ENCODE measurements at places on chromosomes 16 and 17. TPM values are rescaled to one million over a fixed set of nuclear protein-coding genes. Genes with fewer than 3 reads are reported as not detected.

DNA sequence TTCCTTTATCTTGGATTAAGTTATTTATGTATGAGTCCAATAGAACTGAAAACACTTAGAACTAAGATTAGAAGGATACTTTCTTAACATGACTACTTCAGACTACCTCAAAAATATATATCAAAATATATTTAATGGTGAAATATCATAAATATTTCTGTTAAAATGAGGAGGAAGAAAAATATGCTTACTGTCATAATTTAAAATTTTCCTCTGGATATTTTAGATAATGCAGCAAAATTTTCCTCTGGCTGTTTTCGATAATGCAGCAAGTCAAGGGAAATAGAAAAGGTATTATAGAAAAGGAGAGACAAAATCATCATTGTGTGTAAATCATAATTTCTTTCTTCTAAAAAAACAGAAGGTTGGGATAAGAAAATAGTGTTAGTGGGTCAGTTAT is 263.3 kb downstream of the HS3ST3A1 start:
- no peak for DNase-seq
- peaks cover 15% of the 10 kb centered on the region for H3K4me1 ChIP-seq
- no peaks in the 10 kb centered on the region for H3K27me3 ChIP-seq
- H3K36me3 ChIP-seq = no peaks in the 10 kb centered on the region

GRCh38 chr17:76869496-76870376 is 1.5 kb downstream of the MGAT5B start:
- DNase-seq = peak; percentile 70
- no peak overlapping the region for H3K27ac ChIP-seq
- H3K27me3 ChIP-seq = peaks cover 28% of the 10 kb centered on the region
- H3K4me3 ChIP-seq = peak overlapping the region; percentile 68

Gene CCL14
- not detected for total RNA-seq

Gene CES3
- total RNA-seq = 1.0 TPM

Gene MILR1
- total RNA-seq = not detected
